ENCODE measurements at places on chromosomes 5 and 9. TPM values are rescaled to one million over a fixed set of nuclear protein-coding genes. Genes with fewer than 3 reads are reported as not detected.

GRCh38 chr5:75659791-75660450, 48.7 kb downstream of the ANKDD1B start:
- DNase-seq: no peak

INSL6 gene
- 0.63 TPM for polyA plus RNA-seq

- DNase-seq: no peak
Measured at GRCh38 chr5:107484281-107484680, 186.5 kb downstream of the EFNA5 start.

GRCh38 chr9:130017076-130017475, 25.9 kb downstream of the FNBP1 start:
- no peak for DNase-seq

TSSK1B gene
- 0.13 TPM for polyA plus RNA-seq

- DNase-seq: no peak
Measured at GRCh38 chr9:86349271-86349670, 4.9 kb downstream of the TUT7 start.

DNA sequence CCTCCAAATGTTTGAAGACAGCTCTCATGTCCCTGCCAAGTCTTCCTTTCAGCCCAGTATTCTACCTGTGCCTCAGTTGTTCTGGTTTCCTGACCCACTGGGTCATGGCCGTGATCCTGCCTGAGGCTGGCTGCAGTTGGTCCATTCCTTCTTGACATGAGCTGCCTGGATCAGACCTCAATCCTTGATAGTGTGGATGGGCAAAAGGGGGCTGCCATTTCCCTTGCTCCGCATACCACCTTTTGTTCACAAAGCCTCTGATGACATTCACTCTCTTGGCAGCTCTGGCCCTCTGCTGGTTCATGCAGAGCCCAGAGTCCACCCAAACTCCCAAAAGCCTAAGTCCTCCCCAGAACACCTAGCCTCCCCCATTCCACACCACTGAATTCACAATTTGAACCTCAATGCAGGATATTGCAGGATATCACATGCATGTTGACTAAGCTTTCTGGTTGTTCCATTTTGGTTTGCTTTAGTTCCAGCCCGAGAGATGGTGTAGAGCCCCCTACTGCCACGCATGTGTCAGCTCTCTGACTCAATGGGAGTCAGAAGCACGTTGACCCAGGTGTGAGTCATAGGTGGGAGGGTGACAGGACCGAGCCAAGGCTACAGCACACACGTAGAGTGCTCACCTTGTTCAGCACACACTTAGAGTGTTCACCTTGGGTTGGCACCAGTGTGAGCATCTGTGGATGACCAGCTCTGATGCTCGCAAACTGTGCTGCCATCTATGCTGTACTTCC, 137.2 kb downstream of the MTX3 start:
- no peak for DNase-seq

CENPK gene
- polyA plus RNA-seq: 12.6 TPM

C5orf52 gene
- polyA plus RNA-seq: not detected

GRCh38 chr5:43676083-43676840, 73.3 kb downstream of the NNT start:
- DNase-seq: no peak

MINAR2 gene
- polyA plus RNA-seq: 0.27 TPM

APC gene
- polyA plus RNA-seq: 24.4 TPM

DNA sequence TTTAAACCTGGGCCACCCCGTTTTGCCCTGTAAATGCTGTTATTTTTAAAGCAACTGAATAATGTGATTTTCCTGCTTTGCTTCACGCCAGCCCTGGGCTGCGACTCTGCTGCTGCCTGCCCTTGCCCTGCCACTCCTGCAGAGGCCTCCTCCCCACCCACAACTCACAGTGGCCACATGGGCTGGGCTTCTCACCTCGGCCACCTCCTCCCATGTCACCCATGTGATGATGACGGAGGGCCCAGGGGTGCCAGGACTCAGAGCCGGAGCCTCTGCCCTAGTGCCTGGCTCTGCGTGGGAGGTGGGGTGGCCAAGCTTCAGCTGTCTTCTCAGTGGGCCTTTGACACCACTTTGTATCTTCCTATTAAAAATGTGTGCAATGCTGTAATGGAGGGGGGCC, 48.1 kb upstream of the NKD2 start:
- DNase-seq: no peak

TICAM2 gene
- polyA plus RNA-seq: 5.4 TPM

IFNA21 gene
- not detected for polyA plus RNA-seq

- no peak for DNase-seq
Measured at GRCh38 chr9:76561900-76562299, 102.9 kb downstream of the GCNT1 start.

All from forelimb muscle (tissue), 1 donor.